Activated naive CD4-positive, alpha-beta T cell (primary cell): ENCODE measurements at places on chromosomes 12 and 14.

DNA sequence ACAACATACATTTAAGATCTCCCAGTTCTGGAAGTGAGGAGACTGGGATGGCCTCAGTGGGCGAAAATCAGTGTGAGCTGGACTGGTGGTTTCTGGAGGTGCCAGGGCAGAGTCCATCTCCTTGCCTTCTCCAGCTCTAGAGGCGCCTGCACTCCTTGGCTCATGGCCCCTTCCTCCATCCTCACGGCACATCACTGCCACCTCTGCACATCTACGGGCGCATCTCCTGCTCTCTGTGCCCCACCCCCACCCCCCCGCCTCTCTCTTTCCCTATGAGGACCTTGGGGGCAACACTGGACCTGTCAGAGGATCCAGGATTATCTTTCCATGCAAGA is 62.8 kb upstream of the DIO3 start:
- no peak for DNase-seq

- DNase-seq = no peak
These were observed 6.8 kb downstream of the RASSF9 start for GRCh38 chr12:85829391-85829790.

- peak; percentile 16 for DNase-seq
These were observed 2.1 kb downstream of the PLXNC1 start for GRCh38 chr12:94150240-94151121.

DNA sequence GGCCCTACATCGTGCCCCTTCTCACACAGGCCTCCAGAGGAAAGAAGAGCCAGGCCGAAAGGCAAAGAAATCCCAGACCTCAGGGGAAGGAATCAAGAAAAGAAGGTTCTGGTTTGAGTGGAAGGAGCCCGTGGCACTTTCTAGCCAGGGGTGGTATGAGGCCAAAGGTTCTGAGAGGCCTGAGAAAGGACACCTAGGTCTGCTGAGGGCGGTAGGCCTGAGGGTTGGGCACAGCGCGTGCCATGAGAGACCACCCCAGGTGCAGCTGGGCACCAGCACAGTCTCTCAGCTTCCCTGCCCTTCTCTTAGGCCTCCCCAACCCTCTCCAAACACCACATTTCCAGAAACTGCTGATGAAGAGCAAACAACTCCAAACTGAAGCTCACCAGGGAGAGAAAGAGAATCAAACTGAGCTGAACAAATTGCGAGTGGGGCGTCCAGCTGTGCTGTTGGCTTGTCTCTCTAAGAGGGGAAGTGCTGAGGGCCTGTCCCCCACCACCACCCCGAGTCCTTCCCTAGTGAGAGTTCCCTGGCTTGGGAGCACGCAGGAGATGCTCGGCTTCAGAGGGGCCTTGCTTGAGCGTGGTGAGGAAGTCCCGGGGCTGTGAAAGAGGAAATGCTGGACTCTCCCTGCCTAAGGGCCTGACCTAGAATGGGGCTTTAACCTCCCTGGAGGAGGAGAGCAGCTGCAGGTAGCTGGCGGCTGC is 184.8 kb downstream of the ZFP36L1 start:
- DNase-seq = no peak

DNA sequence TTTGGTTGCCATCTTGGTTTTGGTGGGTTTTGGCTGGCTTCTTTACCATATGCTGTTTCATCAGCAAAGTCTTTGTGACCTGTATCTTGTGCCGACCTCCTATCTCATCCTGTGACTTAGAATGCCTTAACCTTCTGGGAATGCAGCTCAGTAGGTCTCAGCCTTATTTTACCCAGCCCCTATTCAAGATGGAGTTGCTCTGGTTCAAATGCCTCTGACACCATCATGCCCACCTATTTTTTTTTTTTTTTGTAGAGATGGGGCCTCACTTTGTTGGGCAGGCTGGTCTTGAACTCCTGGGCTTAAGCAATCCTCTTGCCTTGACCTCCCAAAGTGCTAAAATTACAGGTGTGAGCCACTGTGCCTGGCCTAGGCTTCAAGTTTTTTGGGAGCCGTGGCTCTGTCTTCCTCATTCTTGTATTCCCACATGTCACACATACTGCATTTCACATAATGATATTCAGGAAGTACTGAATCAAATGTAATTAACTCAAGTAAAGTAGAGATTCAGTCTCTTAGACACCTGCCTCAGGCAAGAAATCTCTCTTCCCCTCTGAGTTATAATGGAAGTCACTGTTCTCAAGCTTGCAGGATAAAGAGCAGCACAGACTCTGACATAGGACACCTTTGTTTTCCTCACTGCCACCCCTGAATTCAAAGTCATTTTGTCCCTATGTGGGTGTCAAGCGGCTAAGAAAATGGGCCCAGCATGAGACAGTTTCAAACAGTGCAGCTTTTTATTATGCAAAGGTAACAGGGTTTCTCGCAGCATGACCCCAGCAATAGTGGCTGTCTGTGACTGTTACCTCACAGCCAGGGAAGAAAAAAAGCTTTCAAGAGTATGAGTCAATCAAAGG is 159.0 kb downstream of the PTPN11 start:
- no peak for DNase-seq

DNA sequence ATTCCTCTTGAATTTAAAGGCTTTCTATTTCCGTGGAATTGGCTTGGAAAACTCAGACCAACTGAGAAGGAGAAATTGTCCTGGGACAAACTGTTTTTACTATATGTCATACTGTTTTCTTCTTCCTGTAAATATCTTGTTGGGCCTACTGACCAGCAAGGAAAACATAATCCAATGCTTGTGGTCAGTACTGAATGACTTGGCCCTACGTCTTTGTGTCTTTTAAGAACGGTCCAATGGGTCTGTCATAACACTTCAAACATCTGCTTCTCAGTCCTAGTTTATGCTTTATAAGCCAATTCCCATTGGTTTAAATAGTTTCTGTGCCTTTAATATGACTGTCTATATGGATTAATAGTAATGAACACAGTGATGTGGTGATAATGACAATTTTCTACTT is 248.5 kb upstream of the DDHD1 start:
- no peak for DNase-seq

- DNase-seq = no peak
These were observed 58.5 kb upstream of the ATF7IP start for GRCh38 chr12:14307004-14307403.

DNA sequence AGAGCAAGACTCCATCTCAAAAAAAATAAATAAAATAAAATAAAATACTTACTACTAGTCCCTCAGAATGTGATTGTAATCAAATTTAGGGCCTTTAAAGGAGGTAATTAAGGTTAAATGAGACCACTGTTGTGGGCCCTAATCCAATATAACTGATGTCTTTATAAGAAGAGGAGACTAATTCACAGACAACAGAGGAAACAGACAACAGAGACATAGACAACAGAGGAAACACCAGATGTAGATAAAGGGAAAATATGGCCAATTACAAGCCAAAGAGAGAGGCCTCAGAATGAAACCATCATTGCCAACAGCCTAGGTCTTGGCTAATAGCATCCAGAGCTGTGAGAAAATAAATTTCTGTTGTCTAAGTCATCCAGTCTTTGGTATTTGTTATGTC is 669.0 kb upstream of the FOXG1 start:
- DNase-seq = no peak

DNA sequence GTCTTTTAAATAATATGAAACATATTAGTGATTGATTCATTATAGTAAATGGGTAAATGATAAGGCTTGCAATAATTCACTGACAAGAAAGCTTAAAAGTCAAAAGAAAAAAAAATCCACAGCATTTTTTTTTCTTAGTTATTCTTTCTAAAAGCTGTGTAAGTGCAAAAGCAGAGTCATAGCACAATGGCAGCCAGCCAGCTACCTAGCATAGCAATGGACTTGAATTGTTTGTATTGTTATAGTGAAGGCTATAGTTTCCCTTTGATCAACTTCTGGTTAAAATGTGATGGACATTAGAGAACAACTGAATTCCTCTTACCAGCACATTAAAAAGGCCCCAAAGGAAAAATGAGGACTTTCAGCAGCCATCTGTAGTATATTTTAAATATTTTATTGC is 232.1 kb downstream of the NAV3 start:
- DNase-seq = no peak

DNA sequence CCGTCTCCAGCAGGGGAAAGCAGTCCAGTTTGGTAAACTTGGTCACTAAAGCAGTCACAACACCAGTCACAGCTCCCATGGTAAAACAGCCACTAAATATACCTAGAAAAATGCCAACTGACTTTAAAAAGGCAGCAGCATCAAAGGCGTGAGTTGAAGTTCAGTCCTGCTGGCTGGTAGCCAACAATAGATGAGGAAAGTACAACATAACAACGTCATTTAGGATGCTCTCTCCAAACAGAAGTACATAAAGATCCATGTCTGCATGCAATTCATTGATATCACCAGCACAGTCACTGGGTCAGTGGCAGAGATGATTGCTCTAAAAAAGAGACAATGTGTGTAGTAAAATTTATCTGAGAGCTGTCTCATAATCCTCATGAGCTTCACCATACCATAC is 59.3 kb upstream of the TMPO start:
- no peak for DNase-seq

DNA sequence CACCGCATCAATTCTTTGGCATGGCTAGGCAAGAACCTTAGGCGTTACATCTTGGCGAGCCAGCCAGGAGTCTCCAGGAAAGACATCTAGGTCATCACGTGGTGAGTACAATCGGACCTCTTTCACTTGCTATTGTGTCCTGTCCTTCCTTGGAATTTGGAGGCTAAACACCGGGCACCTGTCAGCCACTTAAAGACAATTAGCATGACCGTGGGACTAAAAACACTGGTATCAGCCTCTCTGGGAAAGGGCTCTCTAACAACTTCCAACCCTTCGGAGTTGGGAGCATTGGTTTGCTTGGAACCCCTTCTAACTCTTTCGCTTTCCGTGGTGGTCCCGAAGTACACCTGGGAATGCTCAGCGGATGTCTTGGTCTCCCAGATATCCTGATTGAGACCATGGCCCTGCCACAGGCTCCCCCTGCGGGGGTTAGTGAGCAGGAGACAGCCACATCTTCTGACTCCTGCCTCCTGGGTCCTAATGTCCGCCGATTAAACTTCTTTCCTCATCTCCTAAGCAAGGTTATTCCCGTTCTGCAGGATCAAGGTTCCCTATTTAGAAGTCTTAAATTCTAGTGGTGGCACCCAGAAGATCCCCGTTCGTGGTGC is 971.7 kb downstream of the FSCB start:
- no peak for DNase-seq

GRCh38 chr14:91774140-91775096 is 42.5 kb upstream of the CATSPERB start:
- DNase-seq = no peak

- no peak for DNase-seq
These were observed 152.9 kb upstream of the E2F7 start for GRCh38 chr12:77218278-77218677.

DNA sequence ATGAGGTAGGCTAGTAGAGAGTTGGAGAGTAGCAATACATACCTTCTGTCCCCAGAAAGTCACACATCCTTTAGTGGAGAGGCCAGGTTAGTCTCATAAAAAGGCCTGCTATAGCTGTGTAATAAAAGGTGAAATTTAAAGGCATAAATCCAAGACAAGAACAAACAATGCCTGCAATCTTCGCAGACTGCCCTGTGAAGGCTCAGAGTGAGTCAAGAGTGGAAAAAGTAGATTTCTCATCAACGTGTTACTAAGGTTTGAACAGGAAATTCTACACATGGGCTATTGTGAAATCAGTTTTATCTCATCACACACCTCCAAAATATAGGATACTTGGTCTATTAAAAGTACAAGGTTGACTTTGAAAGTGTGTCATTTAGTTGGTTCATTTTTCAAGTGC is at the start of gene KLRC1:
KLRC1 (minus strand) TSS at position 222 of the 400 bp plus-strand sequence. CDS start 2,221 bp downstream, outside the sequence.
- DNase-seq = no peak

GRCh38 chr14:57998766-57999165 is 132.9 kb upstream of the SLC35F4 start:
- no peak for DNase-seq

GRCh38 chr12:107560899-107561285 is 124.7 kb upstream of the PWP1 start:
- no peak for DNase-seq

DNA sequence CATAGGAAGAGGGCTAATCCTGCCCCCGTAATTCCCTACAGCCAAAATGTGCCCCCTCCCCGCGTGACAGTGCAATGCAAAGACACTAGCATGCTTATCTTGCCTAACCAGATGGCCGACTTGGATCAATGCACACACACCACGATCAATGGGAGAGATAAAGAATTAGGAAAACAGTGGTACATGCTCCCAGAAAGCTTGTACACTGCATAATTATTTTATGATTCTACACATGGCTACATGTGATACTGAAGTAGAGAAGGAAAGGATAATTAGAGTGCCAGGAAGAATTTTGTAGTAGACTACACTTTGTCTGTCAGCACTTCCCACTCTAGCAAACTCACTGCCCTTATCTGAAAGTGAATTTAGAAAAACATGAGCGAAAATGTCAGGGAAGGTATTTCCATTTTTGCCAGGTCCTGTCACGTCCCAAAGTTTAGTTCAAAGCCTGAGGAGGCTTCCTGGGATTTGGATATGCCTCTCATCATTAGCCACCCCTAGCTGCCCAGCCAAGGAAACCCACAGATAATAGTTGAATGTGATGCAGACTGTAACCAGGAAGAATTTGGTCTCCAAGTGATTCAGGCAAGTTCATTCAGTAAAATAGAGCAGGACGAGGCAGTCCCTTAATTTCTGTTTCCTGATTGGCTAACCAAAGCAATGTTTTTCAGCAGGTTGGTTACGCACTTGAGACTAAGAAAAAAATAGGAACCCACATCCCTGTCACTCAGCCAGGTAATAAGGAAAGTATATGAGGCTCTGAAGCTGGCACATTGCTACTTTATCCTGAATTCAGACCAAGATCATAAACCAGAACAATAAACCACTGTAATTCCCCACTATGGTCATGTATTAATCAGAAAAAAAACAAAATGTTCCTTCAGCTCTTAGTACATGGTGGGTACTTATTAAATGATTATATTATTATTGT is 199.6 kb upstream of the OTX2 start:
- DNase-seq = no peak

DNA sequence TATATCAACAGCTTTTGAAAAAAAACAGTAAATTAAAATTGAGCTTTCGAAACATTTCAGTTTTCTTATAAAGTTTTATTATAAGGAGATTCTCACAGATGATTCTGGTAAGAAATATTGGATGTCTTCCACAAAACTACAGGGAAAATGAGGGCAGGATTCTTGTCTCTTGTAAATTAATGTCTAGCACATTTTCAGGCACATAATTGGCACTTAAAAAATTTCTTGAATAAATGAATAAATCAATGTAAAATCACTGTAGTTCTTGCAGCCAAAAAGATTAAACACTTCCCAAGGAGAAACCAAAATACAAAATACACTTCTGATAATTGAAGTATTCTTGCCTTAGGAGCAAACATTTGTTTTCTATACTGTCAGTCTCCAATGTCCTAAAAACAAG is 164.4 kb downstream of the NELL2 start:
- DNase-seq = no peak
